Hepatocyte (in vitro differentiated cells): ENCODE measurements at places on chromosomes 7 and 10. TPM values are rescaled to one million over a fixed set of nuclear protein-coding genes. Genes with fewer than 3 reads are reported as not detected.

The NT5C2 gene
- total RNA-seq, result 50.7 and 58.7 TPM in 2 replicates

The WNT2 gene
- total RNA-seq, result 16.3 and 17.6 TPM in 2 replicates

The TEX36 gene
- total RNA-seq, result not detected in 2 replicates

The ZNF467 gene
- 5.9 and 7.8 TPM in 2 replicates for total RNA-seq

The MMD2 gene
- not detected in 2 replicates for total RNA-seq

The WDFY4 gene
- 0.36 and 0.43 TPM in 2 replicates for total RNA-seq

The CLDN4 gene
- total RNA-seq, result 532 and 570 TPM in 2 replicates

The CPA2 gene
- total RNA-seq, result 198 and 298 TPM in 2 replicates

The CFTR gene
- total RNA-seq, result 72.9 and 87.0 TPM in 2 replicates

The HOXA5 gene
- total RNA-seq, result 0.08 and 0.70 TPM in 2 replicates

The PTPRN2 gene
- total RNA-seq, result 1.8 and 2.1 TPM in 2 replicates

GRCh38 chr7:106331441-106332175, 46.8 kb upstream of the NAMPT start:
- DNase-seq, result no peak

DNA sequence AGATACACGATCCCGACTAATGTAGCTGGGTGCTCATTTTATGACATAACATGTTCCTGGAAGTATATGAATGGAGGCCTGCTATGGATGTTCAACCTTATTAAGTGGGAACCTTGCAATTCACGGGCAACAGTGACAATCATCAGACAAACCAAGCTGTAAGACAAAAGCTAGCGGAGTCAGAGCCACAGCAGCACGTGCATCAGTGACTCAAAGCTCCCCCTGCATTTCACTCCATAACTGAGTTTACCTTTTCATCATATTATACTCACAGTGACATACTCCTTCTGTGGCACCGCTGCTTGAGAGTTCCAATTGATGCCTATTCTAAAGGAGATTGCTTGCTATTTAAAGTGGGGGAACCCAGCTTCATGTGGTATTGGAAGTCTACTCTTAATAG, 176.0 kb upstream of the PITRM1 start:
- DNase-seq, result no peak

DNA sequence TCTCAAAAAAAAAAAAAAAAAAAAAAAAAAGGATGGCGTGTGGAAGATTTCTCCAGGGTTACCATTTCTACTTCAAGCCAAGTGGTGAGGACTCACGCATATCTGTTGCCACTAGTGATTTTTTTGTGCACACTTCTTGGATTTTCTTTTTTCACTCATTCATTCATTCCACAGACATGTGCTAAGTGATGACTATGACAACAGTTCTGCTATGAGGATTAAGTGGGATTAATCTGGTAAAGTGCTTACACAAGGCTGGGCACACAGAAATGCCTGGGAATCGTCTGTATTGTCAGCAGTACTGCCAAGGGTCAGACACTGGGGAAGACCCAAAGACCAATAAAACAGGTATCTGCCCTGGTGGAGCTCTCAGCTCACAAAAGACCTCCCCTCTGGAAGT, 6.3 kb upstream of the OPN1SW start:
- no peak for DNase-seq

GRCh38 chr7:106776618-106777347, 88.3 kb upstream of the PIK3CG start:
- no peak for DNase-seq

GRCh38 chr7:44748045-44748947, at the start of gene ZMIZ2:
Gene ZMIZ2, plus strand, starts transcription at chr7:44748847. Its CDS starts 7,403 bp downstream, at chr7:44756250.
- DNase-seq, result peak; percentile 97

DNA sequence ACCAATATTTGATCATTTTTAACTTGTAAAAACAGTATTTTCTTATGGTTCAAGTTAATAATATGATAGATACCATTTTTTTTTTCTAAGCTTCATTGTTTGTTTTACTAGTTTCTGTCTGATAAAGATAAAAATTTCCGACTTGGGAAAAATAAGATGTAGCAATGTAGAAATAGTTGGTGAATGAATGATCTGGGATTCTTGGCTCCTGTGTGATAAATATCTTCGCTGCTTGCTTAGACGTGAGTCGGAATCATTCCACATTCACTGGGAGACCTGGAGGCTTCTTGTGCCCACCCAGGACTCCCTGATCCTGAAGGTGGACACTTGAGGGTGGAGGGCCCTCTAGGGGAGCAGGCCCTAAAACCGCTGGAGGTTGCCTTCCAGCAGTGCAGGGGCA, 47.9 kb downstream of the EXOC4 start:
- no peak for DNase-seq

DNA sequence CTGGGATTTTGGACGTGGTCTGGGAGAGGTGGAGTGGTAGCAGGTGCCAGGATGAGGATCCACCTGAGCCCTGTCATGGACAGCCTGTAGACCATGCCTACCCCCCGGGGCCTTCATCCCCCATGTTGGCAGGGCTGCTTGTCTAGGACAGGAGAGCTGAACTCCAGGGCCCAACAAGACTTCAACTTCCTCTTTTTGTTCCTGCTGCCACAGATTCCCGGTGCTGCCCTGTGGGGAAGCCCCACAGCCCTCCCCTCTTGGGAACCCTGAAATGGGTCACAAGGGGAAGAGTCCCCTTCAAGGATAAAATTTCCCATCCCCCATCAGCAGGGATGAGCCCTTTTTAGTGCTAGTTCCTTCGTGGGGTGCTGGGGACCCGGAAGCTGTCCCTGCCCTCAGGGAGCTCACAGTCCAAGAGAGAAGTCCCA, 1.3 kb upstream of the CUEDC2 start:
- DNase-seq, result peak; percentile 3

DNA sequence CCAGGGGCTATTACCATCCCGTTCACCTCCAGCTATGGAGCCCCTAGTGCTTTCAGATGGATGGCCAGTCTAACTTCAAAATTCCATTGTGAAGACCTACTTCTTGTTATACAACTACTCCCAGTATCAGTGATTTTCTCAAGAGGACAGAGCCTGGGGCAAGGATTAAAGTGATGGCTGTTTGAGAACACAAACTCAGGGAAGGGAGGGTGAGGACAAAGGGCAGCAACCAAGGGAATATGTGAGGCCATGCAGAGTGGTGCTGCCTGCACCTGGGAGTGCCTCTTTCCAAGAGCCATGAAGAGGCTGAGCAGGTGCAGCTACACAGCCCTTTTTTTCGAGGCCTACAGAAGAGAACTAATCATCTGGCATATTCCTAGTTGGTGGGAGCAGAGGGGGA, 303.5 kb upstream of the BMPER start:
- no peak for DNase-seq

DNA sequence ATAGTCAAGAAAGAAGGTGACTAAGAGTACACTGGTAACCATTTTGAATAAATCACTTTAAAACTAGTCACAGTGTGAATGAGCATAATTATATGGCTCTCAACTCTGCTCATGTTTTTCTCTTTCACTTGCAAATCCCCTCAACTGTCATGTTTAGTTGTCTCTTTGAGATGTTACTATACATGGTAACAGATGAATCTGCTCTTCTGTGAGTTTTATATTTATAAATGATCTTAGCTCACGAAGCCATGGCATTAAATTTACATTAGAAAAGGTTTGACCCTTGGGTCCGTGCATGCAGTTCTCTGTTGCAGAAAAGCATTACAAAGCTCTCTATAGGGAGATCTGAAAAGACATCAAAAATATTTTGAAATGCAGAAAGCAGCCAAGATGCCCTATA, 33.0 kb upstream of the LRRTM3 start:
- DNase-seq, result no peak

- DNase-seq, result no peak
These were observed 141.5 kb downstream of the LRRN3 start for GRCh38 chr7:111232249-111233084.

- DNase-seq, result no peak
These were observed 165.3 kb downstream of the PAXIP1 start for GRCh38 chr7:154837622-154838021.

DNA sequence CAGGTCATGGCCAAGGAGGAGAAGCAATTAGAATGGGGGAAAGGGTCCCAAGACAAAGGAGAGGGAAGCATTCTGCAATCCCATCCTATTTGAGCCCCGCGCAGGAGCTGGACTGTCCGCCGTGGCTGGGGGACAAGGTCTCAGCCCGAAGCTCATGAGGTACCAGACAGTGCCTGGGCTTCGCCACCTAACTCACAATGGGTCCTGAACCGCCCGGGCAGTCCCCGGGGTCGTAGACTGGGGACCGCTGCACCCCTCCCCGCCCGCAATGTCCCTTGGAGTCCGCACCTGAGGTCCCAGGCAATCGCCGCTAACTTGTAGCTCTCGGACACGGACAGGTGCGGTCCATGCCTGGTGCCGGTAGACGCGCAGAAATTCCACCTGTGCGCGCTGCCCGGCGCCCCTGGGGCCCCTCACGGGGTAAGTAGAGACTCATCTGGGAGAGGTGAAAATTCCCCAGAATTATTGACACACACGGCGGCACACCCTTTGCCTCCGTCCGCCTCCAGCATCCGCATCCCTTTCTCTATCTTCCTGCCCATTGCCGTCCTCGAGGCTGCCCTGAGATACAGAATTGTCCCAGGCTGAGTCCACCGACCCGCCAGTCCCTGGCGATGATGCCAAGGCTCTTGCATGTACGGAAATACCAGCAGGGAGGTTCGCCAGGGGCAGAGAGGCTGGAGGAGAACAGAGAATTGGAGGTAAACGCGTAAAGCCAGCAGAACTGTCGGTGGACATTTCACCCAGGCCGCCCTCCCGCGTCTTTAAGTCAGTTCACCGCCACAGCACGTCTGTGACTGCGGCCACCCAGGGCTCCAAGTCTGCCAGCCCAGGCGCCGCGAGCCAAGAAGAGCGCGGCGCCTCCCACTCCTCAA, 1.8 kb downstream of the CHRM2 start:
- DNase-seq, result peak; percentile 8

DNA sequence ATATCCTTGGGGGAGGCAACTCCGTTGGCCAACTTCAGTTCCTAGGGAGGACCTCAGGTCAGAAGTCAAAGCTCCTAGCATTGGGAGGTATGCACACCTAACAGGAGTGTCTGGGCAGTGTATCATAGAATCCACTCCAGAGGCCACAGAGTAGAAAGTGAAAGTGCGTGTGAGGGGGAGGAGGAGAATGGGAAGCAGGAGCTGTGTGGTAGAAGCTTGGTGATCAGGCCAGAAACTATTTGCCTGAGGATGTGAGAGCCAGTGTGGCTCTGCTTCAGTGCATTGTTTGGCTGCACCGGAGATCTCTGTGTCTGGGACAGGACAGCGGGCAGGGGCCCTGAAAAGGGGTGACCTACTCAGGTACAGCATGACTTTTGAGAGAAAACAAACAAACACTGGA, 557.4 kb upstream of the VSTM2A start:
- DNase-seq, result no peak

- no peak for DNase-seq
These were observed 180.9 kb downstream of the REEP3 start for GRCh38 chr10:63702092-63702491.

DNA sequence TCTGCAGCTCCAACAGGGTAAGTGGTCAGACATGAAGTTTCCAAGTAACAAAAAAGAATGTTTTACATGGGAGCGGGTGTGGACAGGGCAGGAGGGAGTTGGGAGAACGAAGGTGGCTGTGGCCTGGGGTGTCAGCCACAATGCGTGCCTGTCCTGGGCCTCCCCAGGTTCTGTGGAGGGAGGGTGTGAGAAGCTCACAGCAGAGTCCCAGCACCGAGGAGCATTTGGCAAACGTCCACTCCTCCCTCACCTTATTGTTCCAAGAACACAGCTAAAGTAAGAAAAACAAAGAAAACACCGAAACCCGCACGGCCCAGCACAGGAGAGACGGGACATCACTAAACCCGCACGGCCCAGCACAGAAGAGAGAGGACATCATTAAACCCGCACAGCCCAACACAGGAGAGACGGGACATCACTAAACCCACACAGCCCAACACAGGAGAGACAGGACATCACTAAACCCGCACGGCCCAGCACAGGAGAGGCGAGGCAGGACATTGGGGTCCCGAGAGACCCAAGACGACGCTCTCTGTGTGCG, 226.4 kb downstream of the MAD1L1 start:
- no peak for DNase-seq

DNA sequence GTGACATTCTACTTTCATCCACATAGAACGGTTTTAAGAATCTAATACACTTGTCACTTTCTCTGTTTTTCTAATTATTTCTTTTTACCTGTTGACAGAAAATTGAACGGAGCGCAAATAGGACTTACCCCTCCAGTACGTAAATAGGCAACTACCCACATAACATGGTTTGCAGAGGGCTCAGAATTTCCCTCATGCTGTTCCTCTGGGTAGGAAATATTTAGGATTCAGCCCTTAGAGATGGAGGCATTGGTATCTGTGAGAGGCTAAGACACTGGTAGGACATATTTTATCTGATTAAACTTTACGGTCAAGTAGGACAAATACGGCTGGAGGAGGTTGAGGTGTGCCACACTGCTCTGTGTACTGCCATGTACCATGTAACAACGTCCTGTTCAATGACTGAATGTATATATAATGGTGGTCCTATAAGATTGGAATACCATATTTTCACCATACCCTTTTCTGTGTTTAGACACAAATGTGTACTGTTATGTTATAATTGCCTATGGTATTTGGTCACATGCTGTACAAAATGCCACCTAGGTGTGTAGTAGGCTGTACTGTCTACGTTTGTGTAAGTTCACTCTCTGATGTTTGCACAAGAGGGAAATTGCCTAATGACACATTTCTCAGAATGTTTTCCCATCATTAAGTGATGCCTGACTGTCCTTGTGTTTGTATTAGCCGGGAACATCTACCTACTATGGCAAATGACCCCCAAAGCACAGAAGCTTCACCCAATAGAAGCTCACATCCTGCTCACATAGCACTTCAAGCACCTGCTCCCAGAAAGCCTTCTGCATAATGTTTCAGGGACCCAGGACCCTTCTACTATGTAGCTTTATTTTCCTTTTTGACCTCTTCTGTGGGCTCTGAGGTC, 429.4 kb upstream of the AKR1E2 start:
- peak; percentile 7 for DNase-seq

GRCh38 chr7:78605119-78605518, 806.5 kb downstream of the PHTF2 start:
- no peak for DNase-seq

- DNase-seq, result peak; percentile 38
These were observed 20.1 kb downstream of the TMEM168 start for GRCh38 chr7:112770051-112770450.

DNA sequence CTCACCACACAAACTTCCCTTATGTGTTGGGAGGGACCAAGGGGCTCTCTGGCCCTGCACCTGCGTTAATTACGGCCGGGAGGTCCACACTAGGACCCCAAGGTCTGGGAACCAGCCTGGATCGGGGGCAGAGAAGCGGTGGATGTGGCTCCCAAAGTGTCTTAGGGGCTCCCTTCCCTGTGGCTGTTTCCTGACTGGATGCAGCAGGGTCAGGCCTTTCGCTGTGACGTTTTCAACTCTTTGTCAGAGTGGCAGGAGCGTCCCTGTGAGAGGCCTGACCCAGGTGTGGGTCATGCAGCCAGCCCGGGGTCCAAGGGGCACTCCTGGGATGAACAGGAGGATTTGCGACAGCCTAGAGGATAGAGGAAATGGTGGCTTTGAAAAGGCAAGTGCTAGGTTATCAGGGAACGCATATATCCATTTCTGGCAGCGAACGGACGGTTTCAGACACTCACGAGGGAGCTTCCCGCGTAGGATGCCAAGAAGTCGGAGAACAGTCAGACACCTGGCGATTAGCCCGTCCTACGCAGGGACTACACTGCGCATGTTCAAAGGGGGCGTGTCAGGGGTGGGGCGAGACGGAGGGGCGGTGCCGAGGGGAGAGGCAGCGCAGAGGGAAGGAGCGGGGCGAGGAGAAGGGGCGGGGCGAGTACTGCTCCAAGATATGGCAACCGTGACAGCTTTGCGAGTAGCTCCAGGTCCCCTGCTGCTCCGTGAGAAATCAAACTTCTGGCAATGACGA, 46.2 kb upstream of the ZNF716 start:
- DNase-seq, result no peak
